Stimulated activated CD4-positive, alpha-beta T cell treated with anti-CD3 and anti-CD28 coated beads, Interleukin-1b, Interleukin-23, amount 100 ng/mL, for 1 hour (primary cell): ENCODE measurements at places on chromosomes 5 and 9.

- no peak for DNase-seq
These were observed 29.5 kb downstream of the HMHB1 start for GRCh38 chr5:143841446-143841845.

GRCh38 chr5:91225848-91226686, 157.1 kb downstream of the ARRDC3 start:
- peak; percentile 30 for DNase-seq

DNA sequence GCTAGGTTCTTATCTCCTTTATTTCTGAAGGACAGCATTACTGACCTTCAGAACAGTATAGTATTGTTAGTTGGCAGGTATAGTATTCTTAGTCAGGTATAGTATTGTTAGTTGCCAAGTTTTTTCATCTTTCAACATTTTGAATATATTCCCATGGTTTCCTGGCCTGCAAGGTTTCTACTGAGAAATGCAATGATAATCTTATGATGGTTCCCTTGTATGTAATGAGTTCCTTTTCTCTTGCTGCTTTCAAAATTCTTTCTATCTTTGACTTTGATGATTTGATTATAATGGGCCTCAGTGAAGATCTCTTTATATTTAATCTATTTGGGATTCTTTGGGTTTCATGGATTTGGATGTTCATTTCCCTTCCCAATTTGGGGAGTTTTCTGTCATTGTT, 12.4 kb upstream of the HSDL2 start:
- no peak for DNase-seq

DNA sequence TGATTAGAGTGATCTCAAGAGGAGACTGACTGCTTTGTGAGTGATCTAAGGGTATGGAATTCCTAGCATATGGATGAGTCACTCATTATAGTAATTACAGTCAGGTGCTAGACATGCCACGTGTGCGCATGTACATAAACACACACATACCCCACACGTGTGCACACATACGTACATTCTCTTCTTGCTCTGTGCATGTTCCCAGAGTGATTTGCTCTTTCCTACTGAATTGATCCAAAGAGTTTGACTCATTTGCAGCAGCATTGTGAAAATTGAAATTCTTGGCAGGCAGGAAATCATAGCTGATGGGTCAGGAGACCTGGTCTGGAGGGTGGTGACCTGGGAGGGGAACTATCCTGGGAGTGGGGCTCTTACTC, 63.8 kb downstream of the ANGPTL2 start:
- no peak for DNase-seq

DNA sequence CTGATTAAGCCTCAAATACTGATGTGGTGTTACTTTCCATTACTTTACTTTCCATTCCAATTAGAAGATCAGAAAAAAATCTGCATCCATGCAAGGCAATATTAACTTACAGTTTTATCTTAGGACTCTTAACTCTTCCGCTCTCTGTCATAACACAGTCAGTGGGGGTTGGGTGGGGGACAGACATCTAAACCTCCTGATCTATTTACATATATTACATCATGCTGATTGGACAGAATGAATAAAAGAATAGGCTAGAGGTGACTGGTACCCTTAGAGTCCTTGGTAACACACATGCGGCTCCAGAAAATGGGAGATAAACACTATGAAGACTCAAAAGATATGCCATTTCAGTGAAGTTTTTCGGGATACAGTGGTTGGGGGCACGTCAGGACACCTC, 27.6 kb downstream of the RAPGEF6 start:
- no peak for DNase-seq

DNA sequence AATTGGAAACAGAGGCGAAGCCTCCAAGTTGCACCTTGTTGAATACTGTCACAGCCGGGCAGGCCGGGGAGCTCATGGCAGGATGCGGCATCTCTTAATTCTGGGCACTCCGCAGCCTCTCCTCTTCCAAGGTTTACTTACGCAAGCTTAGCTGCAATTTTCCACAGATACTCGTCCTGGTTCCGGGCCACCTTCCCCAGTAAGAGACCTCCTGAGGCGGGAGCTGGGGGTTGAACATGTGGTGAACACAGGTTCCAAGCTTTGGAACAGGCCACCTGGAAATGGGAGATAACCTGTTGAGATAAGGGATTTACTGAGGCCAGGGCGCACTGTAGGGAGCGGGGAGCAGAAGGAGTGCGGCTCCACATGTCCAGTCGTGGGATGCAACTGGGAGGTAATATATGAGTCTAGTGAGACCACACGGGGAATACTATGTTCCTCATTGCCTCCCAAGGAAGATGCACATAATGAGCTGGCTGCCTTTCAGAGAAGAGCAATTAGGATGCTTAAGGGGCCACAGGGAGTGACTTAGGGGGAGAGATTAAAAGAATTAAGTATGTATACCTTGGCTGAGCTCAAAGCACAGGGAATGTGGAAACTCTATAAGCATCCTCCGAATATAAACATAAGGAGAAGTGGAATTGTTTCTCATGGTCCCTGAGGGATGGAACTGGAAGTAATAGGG, 335.2 kb downstream of the CWC27 start:
- DNase-seq, result no peak

GRCh38 chr9:32635362-32635761, at the start of gene TAF1L:
Gene TAF1L, minus strand, starts transcription at chr9:32635669. Its CDS starts 90 bp downstream, at chr9:32635579.
- DNase-seq, result no peak

DNA sequence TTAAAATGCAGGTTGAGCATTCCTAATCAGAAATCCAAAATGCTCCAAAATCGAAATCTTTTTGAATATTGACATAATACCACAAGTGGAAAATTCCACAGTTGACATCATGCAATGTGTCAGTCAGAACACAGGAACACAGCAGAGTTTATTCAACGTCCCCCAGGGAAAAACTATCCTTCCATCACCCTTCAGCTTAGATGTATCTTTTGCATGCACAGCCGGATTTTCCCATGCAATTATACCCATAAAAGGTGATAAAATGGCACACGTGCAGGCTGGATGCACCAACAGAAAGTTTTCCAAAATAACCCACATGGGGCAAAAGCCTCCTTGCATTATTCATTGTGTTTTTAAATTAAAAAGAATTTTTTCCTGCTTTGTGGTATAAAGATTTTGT, 71.2 kb downstream of the RAB24 start:
- no peak for DNase-seq

DNA sequence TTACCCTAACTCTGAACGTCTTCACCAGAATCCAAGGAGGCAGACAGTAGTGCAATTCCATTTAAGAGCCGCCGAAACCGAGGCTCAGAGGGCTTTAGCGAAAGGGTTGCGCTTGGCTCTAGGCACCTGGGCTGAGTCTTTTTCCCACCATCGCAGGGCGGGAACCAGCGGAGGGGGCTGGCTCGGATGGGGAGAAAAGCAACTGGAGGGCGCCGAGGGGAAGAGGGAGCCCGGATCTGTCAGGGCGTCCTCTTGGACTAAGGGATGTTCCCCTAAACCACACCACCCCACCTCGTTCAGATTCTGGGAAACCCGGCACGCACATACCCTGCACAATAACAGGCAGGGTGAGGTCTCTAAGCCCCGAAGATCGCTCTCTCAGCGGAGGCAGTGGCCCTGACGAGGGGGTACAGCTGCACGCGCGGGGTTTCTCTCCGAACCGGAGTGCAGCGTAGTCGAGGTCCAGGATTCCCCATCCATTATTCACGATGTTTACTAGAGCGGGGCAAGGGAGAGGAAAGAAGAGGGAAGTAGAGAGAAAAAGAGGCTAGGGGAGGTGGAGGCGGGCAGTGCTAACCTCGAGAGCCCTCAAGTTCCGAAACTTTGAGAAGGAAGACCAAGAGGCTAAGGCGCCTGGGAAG, 1.3 kb upstream of the POU4F3 start:
- no peak for DNase-seq

- DNase-seq, result no peak
These were observed 72.5 kb upstream of the DAPK1 start for GRCh38 chr9:87425202-87425601.

- DNase-seq, result no peak
These were observed 12.4 kb upstream of the ARAP3 start for GRCh38 chr5:141694479-141694878.

GRCh38 chr9:86730163-86730928, 217.0 kb downstream of the GAS1 start:
- DNase-seq, result no peak

GRCh38 chr9:108473209-108474112, 382.3 kb downstream of the ACTL7B start:
- DNase-seq, result no peak

GRCh38 chr9:96174371-96174770, 127.6 kb downstream of the HSD17B3 start:
- DNase-seq, result no peak

DNA sequence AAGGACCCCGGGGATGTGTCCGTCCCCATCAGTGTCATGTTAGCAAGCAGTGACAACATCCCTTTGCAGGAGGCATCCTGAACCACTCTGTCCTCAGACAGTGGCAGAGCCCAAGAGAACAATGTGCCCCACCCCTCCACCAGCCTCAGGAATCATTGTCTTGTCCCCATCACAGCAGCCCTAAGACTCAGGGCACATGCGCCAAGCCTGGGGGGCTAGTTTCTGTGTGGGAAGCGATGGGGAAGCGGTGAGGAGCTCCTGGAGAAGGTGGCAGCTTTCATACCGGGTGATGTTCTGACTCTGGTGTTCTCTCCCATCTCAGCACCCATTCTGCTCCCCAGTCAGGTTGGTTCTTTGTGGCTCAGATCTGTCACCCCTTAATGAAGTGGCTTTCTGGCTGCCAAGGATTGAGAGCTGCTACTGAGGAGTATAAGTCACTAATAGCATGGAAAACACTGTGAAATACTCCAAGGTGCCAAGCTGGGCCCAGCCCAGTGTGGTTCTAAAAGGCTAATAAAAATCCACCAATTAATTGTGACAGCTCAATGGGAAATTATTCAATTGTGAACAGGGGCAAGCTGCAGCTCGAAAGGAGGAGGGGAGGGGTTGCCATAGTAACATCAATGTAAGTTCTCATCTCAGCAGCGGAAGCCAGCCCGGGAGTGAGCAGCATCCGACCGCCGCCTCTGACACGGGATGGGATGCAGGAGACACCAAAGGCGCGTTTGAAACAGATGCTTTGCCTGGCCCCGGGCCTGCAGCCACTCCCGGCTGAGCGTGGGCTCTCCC, 4.7 kb downstream of the QRFP start:
- DNase-seq, result no peak

DNA sequence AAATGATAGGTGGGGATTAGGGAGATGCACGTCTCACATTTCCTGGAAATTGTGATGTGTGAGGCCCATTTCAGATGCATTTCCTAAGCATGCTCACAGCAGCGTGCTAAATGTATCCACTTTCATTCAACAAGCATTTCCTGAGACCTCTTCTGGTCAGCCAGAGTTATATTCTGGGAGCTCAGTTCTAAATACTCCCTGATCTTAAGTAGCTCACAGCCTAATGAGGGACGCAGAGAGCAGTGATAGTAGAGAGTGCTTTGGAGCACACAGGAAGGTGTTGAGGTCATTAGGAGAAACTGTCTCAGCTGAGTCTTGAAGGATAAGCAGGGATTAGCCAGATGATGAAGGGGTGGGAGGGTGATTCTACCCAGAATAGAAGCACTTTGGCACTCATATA, 46.2 kb upstream of the FSD1L start:
- no peak for DNase-seq

GRCh38 chr9:37937366-37937765, 33.4 kb upstream of the SLC25A51 start:
- no peak for DNase-seq

DNA sequence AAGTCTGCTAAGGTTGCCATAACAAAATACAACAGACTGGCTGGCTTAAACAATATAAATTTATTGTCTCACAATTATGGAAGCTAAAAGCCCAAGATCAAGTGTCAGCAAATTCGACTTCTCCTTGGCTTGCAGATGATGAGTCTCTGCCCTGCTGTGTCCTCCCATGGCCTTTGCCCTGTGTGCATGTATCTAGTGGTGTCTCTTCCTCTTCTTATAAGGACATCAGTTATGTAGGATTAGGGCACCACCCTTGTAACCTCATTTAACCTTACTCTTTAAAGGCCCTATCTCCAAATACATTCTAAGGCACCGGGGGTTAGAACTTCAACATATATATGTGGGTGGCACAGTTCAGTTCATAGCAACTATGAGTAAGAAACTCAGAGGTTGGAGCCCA, 157.9 kb upstream of the RASA1 start:
- DNase-seq, result no peak

DNA sequence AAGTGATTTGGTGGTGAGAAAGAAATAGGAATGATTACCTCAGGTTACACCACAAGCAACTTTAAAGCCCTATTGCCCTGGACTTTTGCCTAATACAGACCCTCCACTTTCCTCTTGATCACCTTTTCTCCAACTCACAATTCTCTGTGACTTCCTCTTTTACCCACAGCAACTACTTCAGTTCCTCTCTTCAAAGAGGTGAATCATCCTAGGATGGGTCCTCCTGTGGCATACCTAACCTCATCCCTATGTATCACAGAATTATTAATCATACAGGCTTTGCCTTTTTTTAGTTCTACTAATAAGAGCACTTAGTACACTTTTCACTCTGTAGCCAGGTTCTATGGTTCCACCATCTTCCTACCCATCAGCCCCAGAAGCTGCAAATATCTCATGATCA, 19.6 kb upstream of the INSL6 start:
- DNase-seq, result no peak

DNA sequence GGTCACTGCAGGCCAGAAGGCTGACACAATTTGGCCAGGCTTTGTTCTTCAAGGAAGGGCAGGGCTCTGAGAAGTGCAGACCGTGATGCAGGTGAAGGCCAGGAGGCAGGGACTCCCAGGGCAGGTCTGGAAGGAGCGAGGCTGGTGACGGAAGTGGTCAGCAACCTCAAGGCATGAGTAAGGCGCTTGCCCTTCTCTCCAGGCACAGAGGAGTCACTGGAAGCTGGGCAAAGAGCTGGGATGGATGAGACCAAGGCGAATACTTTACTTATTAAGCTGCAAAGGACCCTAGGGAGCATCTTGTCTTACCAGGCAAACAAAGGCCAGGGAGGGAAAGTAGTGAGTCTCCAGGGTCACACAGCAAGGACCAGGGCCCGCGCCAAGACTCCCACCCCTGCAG, 18.6 kb downstream of the IRF1 start:
- no peak for DNase-seq

DNA sequence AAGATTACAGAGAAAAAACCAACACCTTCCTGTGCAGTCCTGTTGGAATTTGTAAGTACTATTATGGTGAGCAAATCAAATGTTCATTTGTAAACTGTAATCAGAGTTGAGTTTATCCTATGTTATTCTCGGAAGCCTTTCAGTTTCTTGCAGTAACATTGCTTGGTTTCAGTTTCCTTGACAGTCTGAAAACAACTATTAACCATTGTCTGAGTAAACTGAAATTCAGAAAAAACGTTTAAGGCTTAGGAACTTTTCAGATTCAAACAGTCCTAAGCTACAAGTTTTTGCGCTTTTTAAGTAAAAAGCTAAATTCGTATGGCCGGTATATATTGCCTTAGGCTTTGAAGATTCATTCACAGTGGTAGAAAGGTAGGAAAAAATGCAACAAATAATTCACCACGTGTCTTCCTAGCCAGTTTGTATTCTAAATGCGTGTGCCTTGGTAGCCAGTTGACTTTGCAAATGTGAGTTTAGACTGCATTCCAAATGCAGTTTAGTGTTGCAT, 2.5 kb downstream of the GPBP1 start:
- no peak for DNase-seq

- no peak for DNase-seq
These were observed 232.0 kb upstream of the FBXL7 start for GRCh38 chr5:15267966-15268365.

- peak; percentile 8 for DNase-seq
These were observed 10.8 kb upstream of the IFNA2 start for GRCh38 chr9:21395778-21396717.

GRCh38 chr5:96572864-96573512, 89.2 kb upstream of the CAST start:
- no peak for DNase-seq
